GF-D8 (cell line): ENCODE measurements at places on chromosomes 7 and 10.

DNA sequence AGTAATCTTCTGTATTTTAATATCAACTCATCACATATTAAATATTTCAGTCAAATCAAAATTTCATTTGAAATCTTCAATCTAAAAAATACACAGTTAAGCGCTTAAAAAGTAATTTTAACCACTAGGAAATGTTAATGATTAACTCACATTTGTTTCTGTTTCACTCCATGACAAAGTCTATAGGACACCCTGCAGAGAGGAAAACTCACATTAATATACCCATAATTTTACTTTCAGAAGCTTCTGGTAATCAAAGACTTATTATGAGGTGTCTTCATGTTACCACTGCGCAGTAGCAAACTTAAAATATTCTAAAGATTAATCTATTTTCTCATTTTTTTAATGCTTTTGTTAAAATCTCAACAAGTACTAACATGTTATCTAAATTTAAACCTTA, 41.0 kb upstream of the ZNF518A start:
- DNase-seq = no peak

DNA sequence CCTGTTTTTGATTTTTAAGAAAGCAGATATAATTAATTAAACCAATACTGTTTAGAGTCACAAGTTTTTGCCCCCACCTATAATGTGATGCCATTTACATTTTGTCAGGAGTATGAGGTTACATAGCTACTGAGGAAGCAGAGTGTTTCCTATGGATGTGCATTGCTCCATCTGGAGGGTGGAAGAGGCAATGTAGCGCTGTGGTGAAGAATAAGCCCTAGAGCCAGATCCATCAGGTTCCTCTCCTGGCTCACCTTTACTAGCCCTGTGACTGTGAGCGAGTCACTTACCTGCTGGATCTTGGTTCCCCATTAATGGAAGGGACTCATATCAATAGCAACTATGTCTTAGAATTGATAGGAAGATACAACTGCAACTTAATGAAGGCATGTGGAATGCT, 216.0 kb downstream of the GPAM start:
- DNase-seq = no peak

- no peak for DNase-seq
Measured at GRCh38 chr7:88363869-88364268, 57.2 kb upstream of the STEAP4 start.

GRCh38 chr10:97514344-97514743, 15.6 kb downstream of the UBTD1 start:
- DNase-seq = no peak

DNA sequence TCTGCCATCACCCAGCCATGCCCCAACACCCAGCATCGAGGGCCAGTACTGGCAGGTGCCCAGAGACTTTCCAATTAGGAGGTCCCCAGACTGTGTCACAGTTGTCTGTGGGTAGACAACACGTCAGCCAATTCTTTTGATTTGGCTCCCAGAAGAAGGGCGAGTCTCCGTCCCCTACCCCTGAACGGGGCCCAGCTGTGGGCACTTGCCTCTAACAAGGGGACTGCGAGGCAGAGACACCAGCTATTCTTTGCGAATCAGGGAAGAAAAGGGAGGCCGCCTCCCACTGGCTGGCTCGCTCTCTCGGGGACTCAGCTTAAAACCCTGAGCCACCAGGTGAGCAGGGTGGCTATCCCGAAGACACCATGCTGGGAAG, 167.3 kb downstream of the USP6NL start:
- no peak for DNase-seq

GRCh38 chr10:3671386-3671955, 113.5 kb downstream of the KLF6 start:
- no peak for DNase-seq

DNA sequence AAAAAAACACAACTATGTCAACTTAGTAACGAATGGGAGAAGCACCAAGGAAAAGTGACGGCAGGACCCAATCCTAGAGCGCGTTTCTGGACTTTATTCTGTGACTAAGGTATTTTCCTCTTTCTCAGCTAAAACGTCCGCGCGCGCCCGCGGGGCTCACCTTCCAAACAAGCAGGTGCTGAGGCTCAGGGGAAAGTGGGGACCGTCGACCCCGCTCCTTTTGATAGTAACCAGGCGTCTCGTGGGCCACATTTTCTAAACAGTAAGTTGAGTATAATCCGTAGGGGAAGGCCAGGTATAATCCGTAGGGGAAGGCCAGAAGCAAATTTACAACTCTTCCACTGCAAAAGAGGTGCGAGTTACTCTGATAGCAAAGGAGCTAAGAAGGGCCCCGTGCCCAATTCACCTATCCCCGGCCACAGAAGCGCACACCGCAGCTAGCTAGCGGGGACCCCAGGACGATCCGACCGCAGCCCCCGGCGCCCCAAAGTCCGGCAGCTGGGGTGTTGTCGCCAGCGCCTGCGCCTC, 743 bp downstream of the MKI67 start:
- no peak for DNase-seq

GRCh38 chr7:43481902-43482678, 100.8 kb upstream of the STK17A start:
- no peak for DNase-seq

DNA sequence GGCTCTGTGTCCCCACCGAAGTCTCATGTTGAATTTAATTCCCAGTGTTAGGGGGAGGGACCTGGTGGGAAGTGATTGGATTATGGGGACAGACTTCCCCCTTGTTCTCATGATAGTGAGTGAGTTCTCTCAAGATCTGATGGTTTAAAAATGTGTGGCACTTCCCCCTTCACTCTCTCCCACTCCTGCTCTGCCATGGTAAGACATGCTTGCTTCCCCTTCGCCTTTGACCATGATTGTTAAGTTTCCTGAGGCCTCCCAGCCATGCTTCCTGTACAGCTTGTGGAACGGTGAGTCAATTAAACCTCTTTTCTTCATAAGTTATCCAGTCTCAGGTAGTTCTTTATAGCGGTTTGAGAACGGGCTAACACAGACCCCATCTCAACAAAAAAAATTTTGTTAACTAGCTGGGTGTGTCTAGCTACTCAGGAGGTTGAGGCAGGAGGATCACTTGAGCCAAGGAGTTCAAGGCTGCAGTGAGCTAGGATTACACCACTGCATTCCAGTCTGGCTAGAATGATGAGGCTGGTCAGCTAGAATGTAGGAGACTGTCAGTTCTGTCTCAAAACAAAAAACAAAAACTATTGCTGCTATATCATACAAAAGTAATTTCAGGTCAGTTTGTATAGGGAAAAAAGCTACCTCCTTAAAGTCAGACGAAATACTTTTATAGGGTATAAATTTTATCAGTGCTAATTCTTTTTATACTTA, 57.7 kb downstream of the ATAD1 start:
- DNase-seq = peak; percentile 64

DNA sequence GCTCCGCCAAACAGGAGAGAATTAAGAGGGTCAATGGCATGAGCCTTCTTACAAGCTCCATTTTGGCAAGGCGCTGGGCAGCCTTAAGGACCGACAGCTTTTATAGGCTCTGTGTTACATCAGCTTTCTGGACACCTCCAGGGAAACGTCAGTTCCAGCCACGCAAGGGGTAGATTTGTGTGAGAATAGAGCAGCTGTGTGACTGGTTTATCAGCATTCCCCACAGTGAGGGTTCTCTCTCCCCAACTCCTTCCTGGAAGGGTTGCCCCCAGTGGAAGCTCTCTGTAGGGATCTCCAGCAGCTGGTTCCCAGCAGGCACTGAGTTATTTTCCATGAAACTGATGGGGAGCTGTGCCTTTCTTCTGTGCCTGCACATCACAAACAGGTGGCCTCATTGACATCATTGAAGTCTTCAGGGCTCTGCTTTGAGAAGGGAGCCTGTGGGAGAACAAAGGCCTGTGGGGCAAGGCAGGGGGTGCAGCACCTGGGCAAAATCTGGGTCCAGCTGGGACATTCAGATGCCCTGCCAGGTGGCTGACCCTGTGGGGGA, at the start of gene CUZD1:
Gene CUZD1 (minus strand): TSS at position 75 of the 550 bp plus-strand sequence. CDS start 14 bp downstream, at position 61.
- DNase-seq = no peak

- peak; percentile 93 for DNase-seq
Measured at GRCh38 chr7:2641406-2642393, 9.9 kb downstream of the TTYH3 start.

GRCh38 chr7:3461923-3462322, 160.9 kb downstream of the SDK1 start:
- no peak for DNase-seq

DNA sequence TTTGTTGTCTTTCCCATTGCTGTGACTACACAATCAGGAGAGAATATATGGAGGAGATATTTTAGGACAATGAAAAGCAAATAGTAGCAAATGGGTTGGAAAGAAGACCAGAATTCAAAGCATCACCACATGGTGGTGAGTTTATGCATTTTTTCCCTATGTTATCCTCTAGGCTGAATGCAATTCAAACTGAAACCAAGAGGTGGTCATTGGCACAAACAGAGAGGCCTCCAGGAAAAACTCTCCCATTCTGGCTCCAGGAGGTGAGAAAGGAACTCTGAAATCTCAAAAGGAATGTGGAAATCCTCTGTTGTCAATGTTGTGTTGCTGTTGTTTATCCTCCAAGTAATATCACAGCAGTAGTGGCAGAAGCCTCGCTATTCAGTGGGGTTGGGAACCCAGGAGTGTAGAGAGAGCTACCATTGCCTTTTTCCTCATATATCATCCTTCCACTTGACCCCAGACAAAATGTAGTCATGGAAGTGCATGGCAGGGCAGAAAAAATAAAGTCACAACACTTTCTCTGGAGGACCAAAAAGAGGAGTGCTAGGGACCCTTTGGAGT, 819.1 kb downstream of the GRID1 start:
- DNase-seq = no peak

GRCh38 chr10:76112826-76113150, 681.4 kb downstream of the LRMDA start:
- DNase-seq = no peak

DNA sequence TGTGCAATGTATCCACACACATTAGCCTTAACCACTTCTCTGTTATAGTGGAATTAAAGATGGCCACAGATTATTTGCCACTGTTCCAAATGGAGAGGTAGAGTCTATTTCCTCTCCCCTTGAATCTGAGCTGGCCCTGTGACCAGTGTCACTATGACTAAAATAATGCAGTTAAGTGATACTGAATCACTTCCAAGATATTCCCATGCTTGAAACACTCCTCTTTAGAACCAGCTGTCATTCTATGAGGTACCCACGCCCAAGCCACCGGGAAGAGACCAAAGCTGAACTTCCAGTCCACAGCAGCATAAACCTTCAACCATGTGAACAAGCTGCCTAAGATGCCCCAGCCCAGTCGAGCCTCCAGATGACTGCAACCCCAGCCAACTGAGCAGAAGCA, 2.1 kb upstream of the DHX32 start:
- no peak for DNase-seq

DNA sequence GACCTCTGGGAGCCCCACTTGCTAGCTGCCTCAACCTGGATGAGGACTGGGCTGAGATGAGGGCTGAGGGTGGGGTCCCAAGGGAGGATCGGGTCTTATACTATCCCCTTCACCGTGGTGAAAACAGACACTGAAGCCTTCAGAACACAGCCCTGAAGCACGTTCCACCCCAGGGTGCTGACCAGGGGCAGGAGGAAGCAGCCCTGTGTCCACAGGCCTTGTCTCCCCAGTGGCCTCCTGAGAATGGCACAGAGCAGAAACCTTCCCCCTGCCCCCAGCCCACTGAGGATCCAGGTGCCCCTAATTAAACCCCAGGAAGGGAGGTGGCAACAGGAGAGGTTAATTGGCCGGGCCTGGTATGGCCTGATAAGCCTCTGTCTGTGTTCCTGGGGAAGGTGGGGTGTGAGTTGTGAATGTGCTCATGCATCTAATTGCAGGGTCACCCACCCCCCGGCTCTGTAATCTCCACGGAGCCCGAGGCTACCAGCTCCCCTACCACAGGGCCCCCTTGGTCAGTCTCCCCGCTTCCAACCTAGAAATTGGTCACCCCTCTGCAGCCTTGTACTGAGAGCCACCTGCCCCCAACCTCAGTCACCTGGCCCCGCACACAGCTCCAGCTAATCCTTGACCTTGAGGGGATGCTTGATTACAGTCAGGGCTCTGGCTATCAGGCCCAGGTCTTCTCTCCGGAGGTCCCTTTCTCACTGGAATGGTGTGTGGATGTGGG, 159.0 kb upstream of the UNC5B start:
- DNase-seq = no peak

- DNase-seq = no peak
Measured at GRCh38 chr10:71610651-71611050, 108.9 kb downstream of the C10orf105 start.

DNA sequence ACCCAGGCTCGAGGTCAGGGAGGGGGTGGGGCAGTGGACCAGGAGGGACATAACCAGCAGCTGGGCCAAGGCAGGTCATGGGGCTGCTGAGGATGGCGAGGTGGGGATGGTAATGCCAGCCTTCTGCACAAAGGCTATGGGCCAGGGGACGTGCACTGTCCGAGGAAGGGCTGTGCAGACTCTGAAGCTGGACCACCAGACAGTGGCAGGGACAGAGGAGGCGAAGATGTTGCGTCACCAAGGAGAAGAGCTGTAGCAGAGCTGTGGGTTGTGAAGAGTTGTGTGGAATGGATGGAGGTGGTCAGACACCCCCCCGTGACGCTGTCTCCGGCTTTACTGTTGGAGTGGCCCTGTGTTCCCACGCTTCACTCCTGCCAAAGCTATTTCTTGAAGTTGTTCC, 1.8 kb downstream of the CLEC2L start:
- no peak for DNase-seq

DNA sequence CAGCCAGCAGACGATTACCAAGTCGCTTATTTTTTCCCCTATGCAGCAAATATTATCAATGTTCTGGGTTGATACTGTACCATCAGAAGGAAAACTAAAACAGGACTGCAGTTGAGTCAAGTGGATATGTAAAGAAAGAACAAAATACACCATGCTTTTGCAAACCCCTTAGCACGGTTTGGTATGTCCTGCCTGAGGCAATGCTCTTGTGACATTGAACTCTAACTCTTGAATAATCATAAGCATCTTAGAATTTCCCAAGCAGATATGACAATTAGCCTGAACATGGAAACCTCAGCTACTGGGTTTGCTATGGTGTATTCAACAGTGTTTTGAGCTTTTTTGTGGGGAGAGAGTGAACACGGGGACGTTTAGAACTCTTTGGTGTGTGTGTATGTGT, 107.4 kb downstream of the ETV1 start:
- no peak for DNase-seq

GRCh38 chr7:32648408-32649156, 153.3 kb downstream of the AVL9 start:
- DNase-seq = no peak

DNA sequence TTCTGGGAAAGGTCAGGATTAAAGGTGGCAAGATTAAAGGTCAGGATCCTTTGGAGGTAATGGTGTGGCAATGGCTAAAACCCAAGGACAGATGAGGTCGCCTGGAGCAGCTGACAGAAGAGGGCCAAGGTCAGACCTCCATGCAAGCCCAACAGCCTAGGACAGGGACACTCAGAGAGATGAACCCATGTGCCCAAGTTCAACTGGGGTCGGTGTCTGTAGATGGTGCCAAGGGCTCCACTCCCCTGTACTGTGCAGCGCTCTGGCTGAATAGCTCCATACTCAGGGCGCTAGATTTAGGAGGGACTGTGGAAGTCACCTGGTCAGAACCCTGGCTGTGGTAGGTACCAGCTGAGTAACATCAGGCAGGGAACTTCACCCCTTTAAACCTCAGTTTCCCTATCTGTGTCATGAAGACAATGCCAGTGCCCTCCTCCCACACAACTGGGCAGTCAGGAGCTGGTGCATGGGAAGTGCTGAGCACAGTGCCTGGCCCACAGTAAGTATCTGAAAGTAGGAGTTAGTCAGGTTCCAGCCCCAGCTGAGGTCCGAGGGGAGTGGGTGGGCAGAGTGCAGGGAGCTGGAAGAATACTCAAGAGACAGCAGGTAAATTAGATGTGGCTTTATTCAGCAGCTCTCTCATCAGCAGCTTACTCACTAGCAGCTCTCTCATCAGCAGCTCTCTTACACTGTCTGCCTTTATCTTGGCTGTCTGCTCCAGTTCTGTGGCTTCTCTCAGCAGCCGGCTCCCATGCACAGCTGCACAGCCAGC, 327.1 kb downstream of the GLRX3 start:
- DNase-seq = no peak
